ENCODE measurements at places on chromosomes 12 and 14. TPM values are rescaled to one million over a fixed set of nuclear protein-coding genes. Genes with fewer than 3 reads are reported as not detected.

- no peak overlapping the region for H3K4me3 ChIP-seq
- no peak for DNase-seq
- H3K27ac ChIP-seq, result no peak overlapping the region
- H3K27me3 ChIP-seq, result no peaks in the 10 kb centered on the region
- H3K4me1 ChIP-seq, result no peaks in the 10 kb centered on the region
Observed at GRCh38 chr12:24014915-24015832, 65.7 kb upstream of the SOX5 start.

DNA sequence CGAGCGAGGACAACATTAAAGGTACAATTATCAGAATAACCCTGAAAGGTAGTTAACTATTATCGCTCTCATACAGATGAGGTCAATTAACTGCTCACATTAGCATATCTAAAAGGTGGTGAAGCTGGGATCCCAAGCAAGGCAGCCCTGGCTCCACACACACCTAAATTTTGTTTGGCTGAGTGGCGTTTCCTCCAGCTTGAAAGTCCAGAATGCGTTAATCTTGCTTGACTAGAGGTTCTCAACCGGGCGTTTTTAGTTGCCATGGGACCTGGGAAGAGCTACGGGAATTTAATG, 531 bp downstream of the DLGAP5 start:
- no peaks in the 10 kb centered on the region for H3K27me3 ChIP-seq
- no peaks in the 10 kb centered on the region for H3K36me3 ChIP-seq
- peaks cover 4% of the 10 kb centered on the region for H3K4me1 ChIP-seq
- H3K4me3 ChIP-seq, result peak overlapping the region; percentile 57

- H3K4me3 ChIP-seq, result no peak overlapping the region
- H3K4me1 ChIP-seq, result no peaks in the 10 kb centered on the region
- H3K36me3 ChIP-seq, result no peaks in the 10 kb centered on the region
- DNase-seq, result no peak
- H3K27me3 ChIP-seq, result no peaks in the 10 kb centered on the region
- no peak overlapping the region for H3K27ac ChIP-seq
Observed at GRCh38 chr12:43444940-43445564, 107.0 kb downstream of the ADAMTS20 start.

DNA sequence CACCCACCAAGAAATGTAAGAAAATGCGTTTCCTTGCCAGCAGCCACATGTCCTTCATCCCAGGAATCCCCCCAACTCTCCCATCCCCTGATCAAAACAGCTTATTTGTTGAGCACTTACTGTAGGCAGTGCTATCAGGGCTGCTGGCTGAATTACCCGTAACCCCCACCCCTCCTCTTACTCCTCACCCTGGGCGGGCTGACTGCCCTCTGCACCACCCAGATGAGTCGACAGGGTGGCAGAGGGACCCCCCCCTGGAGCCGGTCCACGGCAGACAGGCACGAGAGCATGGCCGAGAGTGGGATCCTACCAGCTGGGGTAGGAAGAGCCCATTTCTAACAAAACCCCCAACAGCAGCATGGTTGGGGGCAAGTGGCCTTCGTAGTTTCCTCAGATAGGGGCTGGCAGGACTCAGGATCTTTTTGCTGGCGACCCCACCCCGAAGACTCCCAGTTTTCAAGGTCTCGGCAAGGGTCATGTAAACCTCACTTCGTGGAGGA, 1.1 kb upstream of the RHOF start:
- peaks cover 98% of the 10 kb centered on the region for H3K4me1 ChIP-seq
- peak overlapping the region; percentile 100 for H3K27ac ChIP-seq
- no peak overlapping the region for H3K4me3 ChIP-seq
- H3K36me3 ChIP-seq, result no peaks in the 10 kb centered on the region
- no peak for DNase-seq

Gene MGAT2
- total RNA-seq, result 35.3 TPM
